Stimulated activated CD8-positive, alpha-beta memory T cell treated with anti-CD3 and anti-CD28 coated beads, Interleukin-7, amount 100 ng/mL, for 1 hour (primary cell): ENCODE measurements at places on chromosomes 2 and 18.

DNA sequence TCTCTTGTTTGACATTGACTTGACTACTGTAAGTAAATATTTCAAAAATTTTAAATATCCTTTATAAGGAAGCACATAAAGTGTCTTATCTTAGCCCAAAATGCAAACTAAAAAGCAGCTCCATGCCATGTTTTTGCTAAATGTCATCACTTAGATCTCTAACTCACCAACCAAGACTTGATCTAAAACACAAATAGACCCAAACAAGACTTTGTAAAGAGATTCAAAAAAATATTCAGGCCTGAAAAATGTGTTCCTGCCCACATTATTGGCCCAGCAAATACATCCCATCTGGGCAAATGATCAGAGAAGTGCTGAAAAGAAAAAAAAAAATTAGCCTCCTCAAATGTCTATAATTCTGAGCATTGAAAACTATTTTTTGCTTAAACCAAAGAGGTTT is 187.6 kb downstream of the MREG start:
- no peak for DNase-seq

GRCh38 chr2:108614659-108615058 is 80.4 kb downstream of the LIMS1 start:
- no peak for DNase-seq

- no peak for DNase-seq
Measured at GRCh38 chr2:102004581-102004980, 12.8 kb downstream of the IL1R2 start.

- no peak for DNase-seq
Measured at GRCh38 chr2:62409442-62409841, 96.6 kb downstream of the TMEM17 start.

- DNase-seq: no peak
Measured at GRCh38 chr2:133788386-133788785, 220.1 kb upstream of the NCKAP5 start.
